Suprapubic skin (tissue), 4 donors: ENCODE measurements at places on chromosomes 7 and 10. TPM values are rescaled to one million over a fixed set of nuclear protein-coding genes. Genes with fewer than 3 reads are reported as not detected.

The CXCL12 gene
- total RNA-seq = 44.7 TPM

GRCh38 chr7:42224391-42225003 lies 12.5 kb downstream of the GLI3 start:
- peaks cover 56% of the 10 kb centered on the region for H3K4me1 ChIP-seq
- no peak overlapping the region for H3K27ac ChIP-seq
- no peak overlapping the region for H3K4me3 ChIP-seq
- no peaks in the 10 kb centered on the region for H3K36me3 ChIP-seq

The SMKR1 gene
- not detected for total RNA-seq

The C7orf57 gene
- total RNA-seq = not detected

DNA sequence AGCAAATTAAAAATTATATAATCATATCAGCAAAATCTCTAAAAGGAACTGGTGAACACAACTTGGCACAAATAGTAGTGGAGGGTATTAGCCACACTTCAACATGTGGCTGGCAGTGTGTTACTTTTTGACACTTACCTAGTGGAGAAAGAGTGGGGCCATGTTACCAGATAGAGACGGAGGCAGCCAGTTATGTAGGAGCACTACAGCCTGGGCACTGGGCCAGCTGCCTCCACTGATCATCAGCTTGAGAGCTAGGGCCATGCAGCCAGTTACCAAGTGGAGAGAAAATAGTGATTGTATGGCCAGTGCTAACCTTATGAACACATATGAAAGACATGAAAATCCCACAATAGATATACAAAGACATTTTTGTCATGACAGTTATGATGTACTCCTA lies 243.1 kb downstream of the CTNNA3 start:
- no peak overlapping the region for H3K4me3 ChIP-seq
- H3K36me3 ChIP-seq = no peaks in the 10 kb centered on the region
- H3K27me3 ChIP-seq = no peaks in the 10 kb centered on the region
- H3K27ac ChIP-seq = no peak overlapping the region

GRCh38 chr7:77352665-77353406 lies 63.3 kb downstream of the GSAP start:
- no peak overlapping the region for H3K4me3 ChIP-seq
- peaks cover 6% of the 10 kb centered on the region for H3K36me3 ChIP-seq
- H3K27me3 ChIP-seq = no peaks in the 10 kb centered on the region
- DNase-seq = no peak
- no peaks in the 10 kb centered on the region for H3K4me1 ChIP-seq
- no peak overlapping the region for H3K27ac ChIP-seq

DNA sequence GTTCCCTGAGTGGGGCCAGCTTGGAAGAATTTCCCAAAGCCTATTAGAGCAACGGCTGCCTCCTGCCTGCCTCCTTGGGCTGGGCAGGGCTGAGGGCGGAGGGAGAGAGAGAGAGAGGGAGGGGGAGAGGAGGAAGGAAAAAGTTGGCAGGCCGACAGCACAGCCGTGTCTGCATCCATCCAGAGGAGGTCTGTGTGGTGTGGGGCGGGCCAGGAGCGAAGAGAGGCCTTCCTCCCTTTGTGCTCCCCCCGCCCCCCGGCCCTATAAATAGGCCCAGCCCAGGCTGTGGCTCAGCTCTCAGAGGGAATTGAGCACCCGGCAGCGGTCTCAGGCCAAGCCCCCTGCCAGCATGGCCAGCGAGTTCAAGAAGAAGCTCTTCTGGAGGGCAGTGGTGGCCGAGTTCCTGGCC lies at the start of gene AQP1:
Gene AQP1 (plus strand): TSS at position 293 of the 409 bp plus-strand sequence. CDS start 57 bp downstream, at position 350.
- H3K27ac ChIP-seq = peak within 1 kb of the TSS; percentile 46
- H3K27me3 ChIP-seq = no peaks in the 10 kb centered on the region
- no peak for DNase-seq
- H3K4me1 ChIP-seq = peaks cover 55% of the 10 kb centered on the region
- H3K36me3 ChIP-seq = no peaks in the 10 kb centered on the region

- no peaks in the 10 kb centered on the region for H3K27me3 ChIP-seq
- no peak overlapping the region for H3K4me3 ChIP-seq
- H3K27ac ChIP-seq = no peak overlapping the region
- H3K4me1 ChIP-seq = no peaks in the 10 kb centered on the region
These were observed 17.2 kb upstream of the MYL7 start for GRCh38 chr7:44158096-44158872.
